ENCODE measurements at places on chromosomes 16 and 17.

DNA sequence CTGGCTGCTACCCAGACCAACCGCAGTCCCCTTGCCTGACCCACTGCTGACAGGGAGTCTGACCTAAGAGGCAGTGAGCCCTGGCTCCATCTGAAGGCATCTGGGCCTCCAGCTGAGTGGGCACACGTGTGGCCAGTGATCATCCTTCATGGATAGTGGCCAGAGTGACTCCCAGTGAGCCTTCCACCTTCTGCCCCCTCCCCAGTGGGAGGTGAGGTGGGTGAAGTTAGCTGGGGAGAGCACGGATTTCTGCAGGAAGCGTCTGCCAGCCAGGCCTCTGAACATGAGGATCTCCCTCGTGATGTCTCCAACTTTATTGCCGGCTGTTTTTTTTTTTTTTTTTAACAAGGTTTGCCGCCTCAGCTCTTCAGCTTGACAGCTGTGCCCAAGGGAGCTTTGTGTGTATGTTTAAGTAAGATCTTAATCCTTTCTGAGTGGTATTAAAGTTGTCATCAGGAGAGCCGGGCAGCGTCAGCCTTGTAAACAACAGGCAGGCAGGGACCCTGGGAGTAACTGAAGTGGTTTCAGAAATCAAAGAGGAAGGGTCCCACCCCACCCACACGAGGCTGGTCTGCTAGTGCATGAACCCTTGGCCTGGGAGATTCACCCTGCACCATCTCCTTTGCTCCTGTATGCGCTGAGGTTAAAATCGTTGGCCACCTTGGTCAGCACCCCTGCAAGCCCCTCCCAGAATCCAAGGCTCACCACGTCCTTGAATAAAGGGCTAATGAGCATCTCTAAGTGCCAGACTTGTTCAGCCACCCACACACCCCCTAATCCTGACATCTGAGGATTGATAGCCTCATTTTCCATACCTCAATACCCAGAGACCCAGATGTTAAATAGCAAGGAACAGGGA is 33.3 kb downstream of the RHBDL3 start:
- no peak for DNase-seq

GRCh38 chr16:1913327-1914083 is 4.7 kb downstream of the HS3ST6 start:
- no peak for DNase-seq

DNA sequence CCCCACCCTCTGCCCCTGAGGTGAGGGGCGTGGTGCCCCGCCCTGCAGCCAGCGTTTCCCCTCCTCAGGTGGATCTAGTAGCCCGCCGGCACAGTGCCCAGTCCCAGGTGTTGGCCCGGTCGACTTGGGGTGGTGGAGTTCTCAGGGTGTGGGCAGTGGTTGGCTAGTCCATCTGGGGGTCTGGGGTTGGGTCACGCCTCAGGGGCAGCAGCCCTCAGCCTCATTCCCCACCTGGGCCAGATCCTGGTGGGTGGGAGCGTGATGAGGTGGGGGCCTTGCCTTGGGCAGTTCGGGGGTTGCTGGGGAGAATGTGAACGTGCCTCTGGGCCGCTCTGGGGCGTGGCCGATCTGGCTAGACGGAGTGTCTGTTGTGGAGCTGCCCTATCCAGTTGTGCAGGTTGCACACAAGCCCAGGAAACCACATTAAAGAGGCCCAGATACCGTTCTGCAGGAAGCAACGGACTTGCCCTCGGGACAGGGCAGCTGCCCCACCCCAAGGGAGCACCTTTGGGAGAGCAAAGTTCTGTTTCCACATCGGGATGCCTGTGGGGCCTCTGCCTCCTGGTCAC is 32.0 kb downstream of the GSE1 start:
- DNase-seq = no peak

DNA sequence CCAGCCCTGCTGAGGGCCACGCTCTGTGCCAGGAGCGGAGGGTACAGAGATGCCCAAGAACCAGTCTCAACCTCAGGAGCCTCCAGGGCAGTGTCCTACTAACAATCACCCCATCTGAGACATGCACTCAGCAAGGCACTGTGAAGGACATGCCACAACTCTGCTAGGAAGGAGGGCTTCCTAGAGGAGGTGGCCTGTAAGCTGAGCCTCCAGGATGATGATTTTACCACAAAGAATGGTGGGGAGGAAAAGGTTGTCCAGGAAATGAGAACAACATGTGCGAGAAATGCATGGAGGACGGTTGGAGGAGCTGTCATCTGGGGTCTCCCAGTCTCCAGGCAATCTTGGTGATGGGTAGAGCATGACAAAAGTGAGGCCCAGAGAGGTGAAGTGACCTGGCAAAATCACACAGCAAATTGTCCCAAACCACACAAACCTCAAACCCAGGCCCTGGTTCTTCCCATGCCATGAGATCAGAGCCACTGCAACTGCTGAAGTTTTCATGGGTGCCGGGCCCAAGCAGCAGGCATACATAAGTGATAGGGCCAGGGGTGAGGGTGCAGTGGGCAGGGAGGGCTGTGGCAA is 30.5 kb downstream of the CNGB1 start:
- no peak for DNase-seq

DNA sequence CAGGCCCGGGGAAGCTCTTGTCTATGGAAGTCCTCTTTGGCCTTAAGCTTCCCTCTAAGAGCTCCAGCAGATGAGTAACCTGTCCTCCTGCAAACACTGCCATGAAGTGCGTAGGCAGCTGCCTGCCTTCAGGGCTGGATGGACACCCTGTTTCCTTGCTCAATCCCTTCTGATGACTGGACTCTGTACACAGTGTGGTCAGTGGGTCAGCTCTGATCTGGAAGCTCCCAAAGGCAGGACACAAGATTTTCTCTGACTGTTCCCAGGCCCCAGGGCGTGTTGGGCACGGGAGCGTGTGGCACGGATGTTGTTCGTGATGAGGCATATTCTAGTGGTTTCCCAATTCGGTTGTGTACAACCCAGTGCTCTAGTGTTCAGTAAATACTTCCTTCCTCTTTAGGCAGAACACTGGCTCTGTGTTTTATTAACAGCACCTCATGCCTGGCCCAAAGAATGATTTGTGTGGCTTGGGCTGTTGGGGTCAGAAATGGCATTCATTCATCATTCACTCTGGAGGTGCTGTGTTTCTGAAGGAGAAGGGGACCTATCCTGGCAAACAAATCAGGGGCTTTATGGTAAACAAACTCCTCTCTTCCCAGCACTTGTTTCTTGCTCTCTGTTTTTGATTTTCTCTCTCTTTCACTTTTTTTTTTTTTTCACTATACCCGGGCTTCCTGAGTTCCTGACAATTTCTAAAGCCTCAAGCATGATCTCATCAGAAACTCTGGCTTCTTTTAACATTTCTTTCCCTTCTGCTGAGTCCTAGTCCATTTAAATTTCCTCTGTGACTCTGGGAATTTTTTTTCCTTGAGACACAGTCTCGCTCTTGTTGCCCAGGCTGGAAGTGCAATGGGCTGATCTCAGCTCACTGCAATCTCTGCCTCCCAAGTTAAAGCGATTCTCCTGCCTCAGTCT is 12.0 kb upstream of the RNF157 start:
- peak; percentile 38 for DNase-seq

GRCh38 chr16:89907055-89907814 is 11.4 kb upstream of the MC1R start:
- DNase-seq = no peak

- DNase-seq = no peak
Observed at GRCh38 chr17:35668802-35669201, 62.6 kb upstream of the RASL10B start.

- peak; percentile 21 for DNase-seq
Observed at GRCh38 chr16:24253192-24253591, 2.9 kb upstream of the CACNG3 start.

GRCh38 chr17:680529-680928 is 34.1 kb downstream of the VPS53 start:
- DNase-seq = no peak

DNA sequence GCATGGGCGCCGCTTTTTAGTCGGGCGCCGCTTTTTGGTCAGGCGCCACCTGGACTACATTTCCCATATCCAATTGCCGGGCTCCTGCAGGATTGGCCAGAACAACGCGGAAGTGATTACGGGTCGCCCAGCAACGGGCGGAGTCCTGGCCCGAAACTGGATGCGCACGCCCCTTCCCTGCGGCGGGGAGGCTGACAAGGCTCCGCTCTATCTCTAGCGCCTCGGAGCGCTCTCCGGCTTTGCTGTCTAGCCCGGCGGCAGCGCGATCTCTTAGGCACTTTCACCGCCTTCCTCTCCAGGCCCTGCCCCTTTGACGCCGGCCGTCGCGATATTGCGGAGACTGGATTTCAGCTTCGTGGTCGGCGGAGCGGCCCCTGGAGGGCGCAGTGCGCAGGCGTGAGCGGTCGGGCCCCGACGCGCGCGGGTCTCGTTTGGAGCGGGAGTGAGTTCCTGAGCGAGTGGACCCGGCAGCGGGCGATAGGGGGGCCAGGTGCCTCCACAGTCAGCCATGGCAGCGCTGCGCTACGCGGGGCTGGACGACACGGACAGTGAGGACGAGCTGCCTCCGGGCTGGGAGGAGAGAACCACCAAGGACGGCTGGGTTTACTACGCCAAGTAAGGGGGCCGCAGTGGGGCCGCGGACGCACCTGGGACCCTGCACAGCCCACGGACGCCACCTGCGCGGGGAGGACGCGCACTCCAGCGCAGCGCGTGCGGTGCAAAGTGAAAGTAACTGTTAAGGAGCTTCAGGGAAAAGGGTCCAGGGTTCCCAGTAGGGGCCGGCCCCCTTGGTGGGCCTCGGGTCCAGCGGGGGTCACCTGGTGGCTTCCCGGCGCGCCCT is at the start of gene WWOX:
Gene WWOX, plus strand, starts transcription at position 384 of the 841 bp plus-strand sequence.
- peak; percentile 97 for DNase-seq

DNA sequence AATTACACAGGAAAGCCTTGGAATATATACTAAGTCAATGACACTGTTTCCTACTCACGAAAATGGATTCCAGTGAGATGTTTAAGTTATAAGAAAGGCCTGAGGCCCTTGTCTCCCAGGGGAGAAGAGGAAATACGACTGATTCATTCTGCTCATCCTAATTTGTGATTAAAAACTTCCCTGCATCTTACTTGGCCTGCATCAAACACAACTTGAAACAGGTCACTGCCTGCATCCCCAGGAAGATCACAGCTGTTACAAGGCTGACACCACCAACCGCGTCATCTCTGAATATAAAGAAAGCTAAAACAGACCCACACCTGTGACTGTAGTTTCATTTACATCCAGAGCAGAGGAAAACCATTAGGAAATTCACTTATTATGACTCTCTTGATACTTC is 121.9 kb downstream of the DNAH3 start:
- DNase-seq = no peak

DNA sequence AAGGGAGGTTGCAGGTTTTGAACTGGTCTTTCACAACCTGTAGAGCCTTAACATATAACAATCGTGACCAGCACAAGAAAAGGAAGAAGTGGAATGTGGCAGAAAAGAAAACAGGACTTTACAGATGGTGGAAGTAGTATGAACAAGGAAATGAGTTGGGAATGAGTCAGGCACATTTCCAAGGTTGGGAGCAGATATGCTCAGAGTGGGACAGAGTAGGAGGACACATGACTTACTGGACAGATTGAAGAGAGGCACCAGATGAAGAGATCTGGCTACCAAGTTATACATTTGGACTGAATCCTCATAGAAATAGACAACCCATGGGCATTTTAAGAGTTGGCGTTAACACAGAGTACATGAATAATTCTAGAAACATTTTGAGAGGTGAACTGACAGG is 95.3 kb downstream of the ZNF18 start:
- DNase-seq = no peak

DNA sequence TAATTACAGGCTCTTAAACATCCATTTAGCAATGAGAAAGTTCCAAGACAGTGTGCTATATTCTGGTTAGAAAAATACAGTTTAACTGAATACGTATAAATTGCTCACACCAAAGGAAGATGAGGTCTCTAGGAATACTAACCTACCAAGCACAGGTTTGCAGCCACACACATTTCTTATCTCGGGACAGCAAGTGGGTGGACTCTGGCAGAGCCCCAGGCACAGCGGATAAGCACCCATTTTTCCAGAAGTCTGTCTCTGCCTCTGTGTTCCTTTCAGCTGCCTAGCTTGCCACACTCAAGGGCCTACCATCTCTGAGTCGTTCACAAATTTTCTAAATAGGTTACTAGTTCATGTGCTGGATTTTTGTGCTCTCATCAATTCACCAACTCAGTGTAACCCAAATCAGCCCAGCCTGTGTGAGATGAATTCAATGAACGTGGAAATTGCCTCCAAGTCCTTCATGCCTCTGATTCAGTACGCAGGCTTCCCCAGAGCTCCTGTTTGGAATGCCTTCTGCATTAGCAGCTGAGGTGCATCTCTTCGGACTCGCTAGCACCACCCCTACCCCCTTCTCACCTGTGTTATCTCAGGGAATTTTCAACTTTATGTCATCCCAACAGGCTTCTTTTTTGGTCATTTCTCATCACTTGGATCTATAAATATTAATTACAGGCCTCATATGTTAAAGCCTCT is 581.0 kb upstream of the CDH11 start:
- no peak for DNase-seq

- DNase-seq = no peak
Observed at GRCh38 chr17:66459811-66460270, 157.4 kb downstream of the PRKCA start.

- DNase-seq = no peak
Observed at GRCh38 chr17:77807051-77807745, 151.3 kb upstream of the TNRC6C start.

GRCh38 chr17:21262259-21262993 is 9.2 kb upstream of the NATD1 start:
- DNase-seq = no peak

GRCh38 chr17:38435795-38436194 is 7.5 kb downstream of the ARHGAP23 start:
- DNase-seq = no peak

GRCh38 chr17:50046179-50046578 is 9.7 kb upstream of the ITGA3 start:
- DNase-seq = no peak

GRCh38 chr17:3544365-3544764 is 13.2 kb downstream of the TRPV3 start:
- no peak for DNase-seq

GRCh38 chr17:10600571-10600970 is 51.1 kb upstream of the MYH2 start:
- no peak for DNase-seq
